ENCODE measurements at places on chromosomes 5 and 9.

DNA sequence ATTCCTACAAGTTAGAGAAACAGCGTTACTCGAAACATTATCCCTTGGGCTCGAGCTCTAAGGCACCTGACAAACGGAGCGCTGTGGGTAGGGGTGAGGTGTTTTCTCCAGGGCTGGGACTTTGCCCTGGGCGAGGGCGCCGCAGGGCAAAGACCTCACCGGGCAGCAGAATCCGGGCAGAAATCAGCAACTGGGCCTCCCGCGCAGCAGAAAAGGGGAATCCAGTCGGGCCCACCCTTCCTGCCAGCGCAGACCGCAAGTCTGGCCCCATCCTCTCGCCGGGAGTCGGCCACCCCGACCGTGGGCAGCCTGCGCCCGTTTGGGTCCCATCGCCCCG is 430 bp upstream of the MSH3 start:
- DNase-seq = no peak
- H3K27me3 ChIP-seq = no peaks in the 10 kb centered on the region
- H3K27ac ChIP-seq = peak overlapping the region; percentile 87
- peak overlapping the region; percentile 94 for H3K4me3 ChIP-seq
- peaks cover 28% of the 10 kb centered on the region for H3K36me3 ChIP-seq

DNA sequence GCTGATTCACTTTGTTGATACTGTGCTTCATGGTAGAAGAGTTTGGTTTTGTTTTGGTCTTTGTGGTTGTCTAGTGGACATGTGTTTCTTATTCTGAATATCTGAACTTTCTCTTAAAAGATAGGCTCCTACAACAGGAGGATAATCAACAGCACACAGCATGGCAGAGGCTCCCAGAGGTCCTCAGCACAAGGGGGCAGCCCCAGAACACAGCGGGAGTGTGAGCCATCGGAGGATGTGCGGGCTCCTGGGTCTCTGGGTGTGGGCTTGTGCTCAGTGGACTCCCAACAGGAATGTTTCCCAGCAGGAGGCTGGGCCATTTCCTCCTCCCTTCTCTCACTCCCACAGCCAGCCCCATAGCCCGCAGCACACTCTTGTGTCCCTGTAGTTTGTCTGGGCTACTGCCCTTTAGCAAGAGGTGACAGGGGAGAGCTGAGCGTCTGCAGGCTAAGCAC is 164.3 kb upstream of the OTULINL start:
- H3K4me1 ChIP-seq = peaks cover 47% of the 10 kb centered on the region
- peaks cover 4% of the 10 kb centered on the region for H3K27me3 ChIP-seq
- no peaks in the 10 kb centered on the region for H3K36me3 ChIP-seq
- H3K4me3 ChIP-seq = no peak overlapping the region
- peak overlapping the region; percentile 29 for H3K27ac ChIP-seq

DNA sequence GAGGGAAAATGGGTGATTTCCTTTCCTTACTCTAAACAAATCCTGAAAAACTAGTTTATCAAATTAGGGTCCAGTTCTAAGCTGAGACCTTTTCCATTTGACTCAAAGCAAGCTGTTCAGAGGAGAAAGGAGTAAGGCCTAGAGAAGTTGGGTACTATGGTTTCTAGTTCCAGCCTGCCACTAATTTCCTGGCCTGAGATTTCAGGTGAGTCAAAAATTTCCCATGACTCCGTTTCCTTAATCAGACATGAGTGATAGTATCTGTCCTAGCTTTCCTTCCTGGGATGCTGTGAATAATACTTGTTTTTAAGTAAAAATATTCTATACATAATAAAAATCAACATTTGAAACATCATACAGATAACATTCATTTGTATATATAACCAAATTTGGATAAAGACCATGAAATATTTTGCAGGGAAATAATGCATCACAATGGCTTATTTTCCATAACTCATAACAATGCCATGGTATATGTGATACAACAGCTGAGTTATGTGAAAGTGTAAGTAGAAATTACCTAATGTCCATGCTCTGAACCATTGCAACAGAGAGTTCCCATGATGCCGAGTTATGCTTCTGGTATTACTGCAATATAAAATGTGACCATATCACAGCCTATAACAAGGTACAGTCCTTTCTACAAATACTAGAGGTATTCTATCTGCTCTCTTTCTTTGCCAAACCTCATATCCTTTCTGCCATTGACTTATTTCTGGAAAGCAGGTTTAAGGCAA is 142.7 kb downstream of the MLLT3 start:
- no peak for DNase-seq
- H3K27ac ChIP-seq = no peak overlapping the region
- peaks cover 9% of the 10 kb centered on the region for H3K4me1 ChIP-seq
- no peaks in the 10 kb centered on the region for H3K27me3 ChIP-seq

DNA sequence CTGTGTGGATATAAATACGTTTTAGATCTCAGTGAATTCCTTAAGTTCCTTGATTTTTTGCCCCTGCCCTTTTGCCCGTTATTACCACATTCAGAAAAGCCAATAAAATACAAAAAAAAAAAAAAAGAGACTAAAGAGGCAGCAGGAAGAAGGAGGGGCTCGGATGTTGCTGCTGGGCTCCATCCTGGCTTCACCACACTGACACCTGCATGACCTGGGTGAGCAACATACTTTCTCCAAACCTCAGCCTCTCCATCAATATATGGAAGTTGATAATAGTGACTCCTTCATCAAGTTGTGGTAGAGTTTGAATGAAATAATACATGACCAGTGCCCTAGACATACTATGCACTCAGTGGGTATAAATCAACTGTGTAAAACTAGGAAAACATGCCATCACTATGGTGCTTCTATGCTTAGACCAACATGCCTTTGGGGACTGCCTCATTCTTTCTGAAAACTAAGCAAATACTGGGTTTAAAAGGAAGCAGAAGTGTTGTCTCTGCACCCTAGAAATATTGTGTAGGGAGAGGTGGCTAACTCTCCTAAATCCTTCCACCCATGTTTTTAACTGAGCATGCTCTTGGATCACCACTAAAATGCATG is 243.0 kb downstream of the PIK3R1 start:
- peak; percentile 59 for DNase-seq
- H3K27me3 ChIP-seq = no peaks in the 10 kb centered on the region
- H3K36me3 ChIP-seq = no peaks in the 10 kb centered on the region
- H3K4me3 ChIP-seq = no peak overlapping the region

GRCh38 chr5:96823900-96824380 is 16.2 kb upstream of the ERAP1 start:
- H3K27me3 ChIP-seq = peaks cover 4% of the 10 kb centered on the region
- no peaks in the 10 kb centered on the region for H3K36me3 ChIP-seq
- peak overlapping the region; percentile 44 for H3K27ac ChIP-seq
- peaks cover 15% of the 10 kb centered on the region for H3K4me1 ChIP-seq
